ENCODE measurements at places on chromosomes 3 and 15.

DNA sequence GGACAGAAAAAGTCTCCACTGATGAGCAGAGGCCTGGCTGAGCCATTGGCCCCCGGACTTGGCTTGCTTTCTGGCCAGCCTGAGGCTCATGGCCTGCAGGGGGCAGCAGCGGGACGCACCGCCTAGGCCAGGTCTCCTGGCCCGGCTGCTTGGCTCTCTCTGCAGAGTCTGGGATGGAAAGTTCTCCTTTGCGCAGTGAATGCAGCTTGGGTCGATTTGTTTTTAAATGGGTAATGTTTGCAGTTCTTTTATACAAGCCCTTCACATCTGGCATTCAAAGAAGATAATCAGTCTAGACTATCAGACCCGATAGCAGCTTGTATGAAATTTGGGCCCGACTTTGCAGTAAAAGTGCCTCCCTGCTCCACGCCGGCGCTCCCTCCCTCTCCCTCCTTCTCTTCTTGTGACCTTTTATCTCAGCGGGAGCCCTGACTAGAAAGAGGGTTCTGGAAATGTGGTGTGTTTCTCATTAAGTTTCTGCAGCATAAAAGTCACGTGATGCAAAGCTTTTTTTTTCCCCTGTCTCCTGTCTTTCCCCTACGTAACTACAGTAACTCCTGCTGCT is 59.9 kb downstream of the ZNF621 start:
- peak; percentile 74 for DNase-seq
- H3K4me3 ChIP-seq = no peak overlapping the region
- no peak overlapping the region for H3K27ac ChIP-seq

- no peaks in the 10 kb centered on the region for H3K4me1 ChIP-seq
- peaks cover 6% of the 10 kb centered on the region for H3K27me3 ChIP-seq
- H3K4me3 ChIP-seq = no peak overlapping the region
- no peak for DNase-seq
- no peak overlapping the region for H3K27ac ChIP-seq
- H3K36me3 ChIP-seq = no peaks in the 10 kb centered on the region
These were observed 644.2 kb downstream of the MCTP2 start for GRCh38 chr15:94875550-94875949.

DNA sequence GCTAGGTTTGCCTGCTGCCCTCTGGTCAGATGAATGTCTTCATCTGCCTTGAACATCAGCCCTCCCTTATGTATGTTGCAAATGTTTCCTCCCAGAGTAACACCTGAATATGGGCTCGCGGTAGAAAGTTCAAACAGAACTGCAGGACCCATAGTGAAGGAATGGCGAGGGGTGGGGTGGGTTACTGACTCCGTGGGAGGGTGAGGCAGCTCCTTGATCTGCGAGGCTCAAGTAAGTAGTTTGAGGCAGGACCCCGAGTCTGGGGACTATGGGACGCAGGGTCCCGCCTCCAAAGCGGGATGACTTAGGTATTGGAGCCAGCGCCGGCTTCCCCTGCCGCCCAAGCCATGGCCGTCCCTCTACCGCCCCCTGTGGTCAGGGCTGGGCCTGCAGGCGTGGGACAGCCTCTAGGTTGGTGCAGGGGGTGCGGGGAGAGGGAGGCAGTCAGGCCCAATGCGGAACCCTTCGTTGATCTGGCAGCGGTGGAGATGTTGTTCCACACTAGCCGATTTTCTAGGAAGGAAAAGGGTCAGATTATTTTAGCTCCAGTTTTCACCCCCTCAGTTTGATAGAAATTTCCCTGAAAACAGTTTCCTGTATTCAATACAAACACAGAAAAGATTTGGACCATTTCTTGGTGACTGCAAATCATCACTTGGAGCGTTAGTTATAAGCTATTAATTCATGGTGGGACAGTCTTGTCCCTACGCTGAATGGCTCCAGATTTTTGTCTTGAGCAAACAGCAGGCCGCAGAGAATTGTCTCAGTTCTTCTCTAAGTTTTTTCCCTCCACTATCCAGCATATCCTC is 72.3 kb downstream of the CORO2B start:
- H3K27ac ChIP-seq = no peak overlapping the region
- H3K36me3 ChIP-seq = no peaks in the 10 kb centered on the region
- no peaks in the 10 kb centered on the region for H3K4me1 ChIP-seq
- peak; percentile 66 for DNase-seq
- no peak overlapping the region for H3K4me3 ChIP-seq

- no peak overlapping the region for H3K4me3 ChIP-seq
- H3K27ac ChIP-seq = no peak overlapping the region
- H3K27me3 ChIP-seq = peaks cover 7% of the 10 kb centered on the region
- H3K36me3 ChIP-seq = no peaks in the 10 kb centered on the region
- H3K4me1 ChIP-seq = peaks cover 14% of the 10 kb centered on the region
These were observed 2.5 kb downstream of the GRAMD2A start for GRCh38 chr15:72195101-72195511.

DNA sequence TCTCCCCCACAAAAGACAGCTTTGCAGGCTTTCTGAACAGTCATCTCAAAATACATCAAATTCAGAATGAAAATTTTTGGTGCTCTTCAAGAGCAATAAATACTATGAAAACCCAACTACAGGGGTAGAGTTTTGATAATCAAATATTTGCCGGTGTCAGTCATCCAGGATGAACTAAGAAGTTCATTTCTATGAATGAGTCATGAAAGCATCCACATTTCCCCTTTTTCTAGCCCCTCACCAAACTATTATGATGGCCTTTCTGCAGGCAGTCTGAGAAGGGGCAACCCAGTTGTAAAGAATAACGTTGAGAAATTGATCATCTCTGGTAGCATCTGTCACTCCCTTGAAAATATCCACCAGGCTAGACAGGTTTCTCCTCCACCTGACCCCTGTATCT is 3.1 kb upstream of the LPCAT4 start:
- H3K4me1 ChIP-seq = peaks cover 24% of the 10 kb centered on the region
- peak overlapping the region; percentile 26 for H3K4me3 ChIP-seq

DNA sequence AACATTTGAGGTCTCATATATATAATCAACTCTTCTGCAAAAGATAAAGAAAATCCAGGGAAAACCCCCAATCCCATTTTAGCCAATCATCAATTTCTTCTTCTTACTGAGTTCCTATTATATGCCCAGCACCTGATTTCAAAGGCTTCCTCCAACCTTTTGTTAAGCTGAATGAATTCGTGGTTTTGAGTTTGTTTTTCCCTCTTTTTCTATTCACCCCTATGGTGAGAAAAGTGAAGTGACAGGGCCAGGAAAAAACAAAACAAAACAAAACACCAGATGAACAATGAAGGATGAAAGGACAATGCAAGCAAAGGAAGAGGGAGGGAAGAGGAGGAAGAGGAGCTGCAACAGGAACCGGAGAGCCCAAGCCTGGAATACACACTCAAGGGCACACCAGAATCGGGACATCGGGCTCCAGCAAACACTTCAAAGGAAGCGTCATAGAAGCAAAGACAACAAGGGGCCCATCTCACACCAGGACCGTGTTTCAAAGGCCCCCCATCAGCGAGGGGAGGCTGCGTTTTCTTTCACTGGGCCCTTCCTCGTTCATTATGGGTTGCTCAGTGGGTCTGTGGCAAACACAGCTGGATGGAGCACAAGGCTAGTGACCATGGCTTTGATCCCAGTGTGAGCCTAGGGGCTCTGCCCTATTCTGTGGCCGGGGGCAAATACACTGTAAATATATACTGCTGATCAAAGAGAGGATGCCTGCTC is 50.2 kb downstream of the VGLL4 start:
- H3K27ac ChIP-seq = no peak overlapping the region
- H3K4me3 ChIP-seq = no peak overlapping the region
- H3K4me1 ChIP-seq = peaks cover 49% of the 10 kb centered on the region
- H3K27me3 ChIP-seq = no peaks in the 10 kb centered on the region

GRCh38 chr3:188431553-188431952 is 277.6 kb downstream of the LPP start:
- H3K27ac ChIP-seq = peak overlapping the region; percentile 98
- peaks cover 29% of the 10 kb centered on the region for H3K36me3 ChIP-seq
- H3K4me1 ChIP-seq = peaks cover 52% of the 10 kb centered on the region
- DNase-seq = no peak
- peak overlapping the region; percentile 87 for H3K4me3 ChIP-seq

- H3K4me1 ChIP-seq = peaks cover 4% of the 10 kb centered on the region
- DNase-seq = no peak
These were observed 60.5 kb downstream of the HCN4 start for GRCh38 chr15:73308305-73308704.

DNA sequence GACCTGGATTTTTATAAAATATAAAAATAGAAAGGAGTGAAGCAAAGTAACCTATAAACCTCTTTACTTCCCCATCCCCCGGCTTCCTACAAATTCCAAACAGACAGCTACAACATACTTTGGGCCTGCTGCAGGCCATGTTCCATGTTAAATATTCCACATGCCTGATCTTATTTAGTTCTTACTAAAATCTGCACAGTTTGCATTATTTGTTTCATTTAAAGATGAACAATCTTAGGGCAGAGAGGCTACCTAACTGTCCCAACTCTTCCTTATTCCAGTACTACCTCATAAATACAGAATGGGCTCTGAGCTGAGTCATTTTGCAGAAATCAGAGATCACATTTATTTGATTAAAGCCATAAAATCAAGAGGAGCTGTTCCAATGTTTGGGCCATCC is 665.0 kb downstream of the PDCD6IP start:
- H3K4me1 ChIP-seq = no peaks in the 10 kb centered on the region
- peaks cover 17% of the 10 kb centered on the region for H3K36me3 ChIP-seq
- no peak overlapping the region for H3K4me3 ChIP-seq
- no peak for DNase-seq
- no peaks in the 10 kb centered on the region for H3K27me3 ChIP-seq
- no peak overlapping the region for H3K27ac ChIP-seq

All from natural killer cell treated with Interleukin-12 subunit alpha and Interleukin-12 subunit beta and Interleukin-15 and Interleukin-18, amount 100 ng/mL, for 72 hours (primary cell).